ENCODE measurements at places on chromosomes 11 and 22.
A peak's percentile ranks its signal among the peaks of the same experiment; 100 is the strongest.

GRCh38 chr11:109425554-109425953, 3.6 kb downstream of the C11orf87 start:
- no peak for DNase-seq

- no peak for DNase-seq
Measured at GRCh38 chr11:103988595-103988969, 47.9 kb upstream of the DDI1 start.

DNA sequence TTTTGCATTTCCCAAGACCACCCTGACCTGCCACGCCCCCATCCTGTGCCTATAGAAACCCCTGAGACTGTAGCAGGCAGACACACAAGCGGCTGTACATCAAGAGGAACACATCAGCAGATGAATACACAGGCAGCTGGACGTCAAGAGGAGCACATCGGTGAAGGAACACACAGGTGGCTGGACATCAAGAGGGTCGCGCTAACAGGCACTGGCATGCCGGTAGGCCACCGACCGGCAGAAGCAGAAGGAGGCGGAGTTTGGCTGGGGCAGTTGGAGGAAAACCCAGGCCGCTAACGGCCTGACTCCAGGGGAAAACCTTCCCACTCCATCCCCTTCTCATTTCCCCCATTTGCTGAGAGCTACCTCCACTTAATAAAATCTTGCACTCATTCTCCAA, 5.4 kb upstream of the IPO7 start:
- DNase-seq = no peak

- no peak for DNase-seq
Measured at GRCh38 chr11:65651589-65652510, 10.9 kb downstream of the RELA start.

- DNase-seq = no peak
Measured at GRCh38 chr11:74689666-74690065, 41.6 kb downstream of the CHRDL2 start.

GRCh38 chr22:19663821-19664355, 50.4 kb upstream of the SEPTIN5 start:
- no peak for DNase-seq

DNA sequence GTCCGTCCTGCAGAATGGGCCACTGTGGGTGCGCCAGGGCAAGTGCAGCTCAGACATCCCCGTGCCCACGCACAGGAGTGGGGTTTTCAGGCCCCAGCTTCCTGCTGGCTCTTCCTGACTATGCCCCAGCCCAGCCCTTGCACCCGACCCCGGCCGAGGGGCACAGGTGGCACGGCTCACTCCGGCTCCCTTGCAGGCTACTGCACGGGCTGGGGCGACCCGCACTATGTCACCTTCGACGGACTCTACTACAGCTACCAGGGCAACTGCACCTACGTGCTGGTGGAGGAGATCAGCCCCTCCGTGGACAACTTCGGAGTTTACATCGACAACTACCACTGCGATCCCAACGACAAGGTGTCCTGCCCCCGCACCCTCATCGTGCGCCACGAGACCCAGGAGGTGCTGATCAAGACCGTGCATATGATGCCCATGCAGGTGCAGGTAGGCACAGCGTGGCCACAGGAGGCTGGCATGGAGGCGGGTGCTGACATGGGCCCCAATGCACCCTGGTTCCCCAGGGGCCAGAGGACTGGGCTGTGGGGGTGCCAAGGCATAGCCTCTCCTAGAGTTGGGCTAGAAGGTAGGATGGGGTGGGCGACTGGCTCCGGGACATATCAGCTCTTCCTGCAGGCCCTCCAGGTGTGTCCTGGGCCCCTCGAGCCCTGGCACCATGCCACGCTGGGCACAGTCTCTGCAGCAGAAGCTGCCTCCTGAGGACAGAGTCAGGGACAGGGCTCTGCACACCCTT, 27.7 kb downstream of the MUC2 start:
- DNase-seq = no peak

- no peak for DNase-seq
Measured at GRCh38 chr22:46007003-46007847, 30.3 kb upstream of the WNT7B start.

GRCh38 chr11:131723088-131723487, 352.7 kb downstream of the NTM start:
- DNase-seq = no peak

DNA sequence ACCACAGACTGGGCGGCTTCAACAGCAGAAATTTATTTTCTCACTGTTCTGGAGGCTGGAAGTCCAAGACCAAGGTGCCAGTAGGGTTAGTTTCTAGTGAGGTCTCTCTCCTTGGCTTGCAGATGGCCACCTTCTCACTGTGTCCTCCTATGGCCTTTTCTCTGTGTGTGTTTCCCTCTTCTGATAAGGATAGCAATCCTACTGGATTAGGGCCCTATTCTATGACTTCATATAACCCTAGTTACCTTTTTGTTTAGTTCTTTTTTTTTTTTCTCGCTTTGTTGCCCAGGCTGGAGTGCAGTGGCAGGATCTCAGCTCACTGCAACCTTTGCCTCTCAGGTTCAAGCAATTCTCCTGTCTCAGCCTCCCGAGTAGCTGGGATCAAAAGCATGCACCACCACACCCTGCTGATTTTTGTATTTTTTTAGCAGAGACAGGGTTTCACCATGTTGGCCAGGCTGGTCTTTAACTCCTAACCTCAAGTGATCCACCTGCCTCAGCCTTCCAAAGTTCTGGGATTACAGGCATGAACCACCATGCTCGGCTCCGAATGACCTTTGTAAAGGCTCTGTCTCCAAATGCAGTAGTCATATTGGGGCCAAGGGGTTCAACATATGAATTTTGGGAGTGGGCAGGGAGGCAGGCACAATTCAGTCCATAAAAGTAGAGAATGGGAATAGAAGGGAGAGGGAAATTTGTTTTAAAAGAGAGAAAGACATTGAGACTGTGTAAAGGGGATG, 25.5 kb upstream of the NNMT start:
- DNase-seq = no peak

DNA sequence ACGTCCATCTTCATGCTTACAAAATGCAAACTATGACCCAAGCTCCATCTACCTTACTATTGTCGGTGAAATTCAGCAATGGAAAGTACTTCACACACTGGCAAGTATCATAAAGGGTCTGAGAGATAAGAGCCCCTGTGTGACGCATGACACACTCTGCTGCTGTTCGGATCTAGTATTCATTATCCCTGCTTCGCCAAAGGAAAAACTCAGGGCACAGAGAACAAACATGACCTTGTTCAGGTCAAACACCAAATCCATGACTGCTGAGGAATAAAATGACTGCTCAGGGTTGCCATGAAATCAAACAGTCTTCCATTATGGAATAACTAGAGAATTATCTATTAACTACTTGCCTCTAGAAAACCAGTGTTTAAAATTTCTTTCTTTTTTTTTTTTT, 73.0 kb downstream of the MICAL3 start:
- DNase-seq = no peak

GRCh38 chr11:65310736-65311135, 3.9 kb upstream of the CDC42EP2 start:
- no peak for DNase-seq

GRCh38 chr11:75271730-75272129, 31.2 kb downstream of the TPBGL start:
- no peak for DNase-seq

GRCh38 chr11:125262194-125262829, 97.8 kb downstream of the PKNOX2 start:
- DNase-seq = no peak

- DNase-seq = no peak
Measured at GRCh38 chr22:20400606-20401375, 6.8 kb downstream of the ZNF74 start.

- no peak for DNase-seq
Measured at GRCh38 chr11:612201-612960, 3.4 kb downstream of the IRF7 start.

- no peak for DNase-seq
Measured at GRCh38 chr11:34783816-34784317, 132.3 kb downstream of the APIP start.

DNA sequence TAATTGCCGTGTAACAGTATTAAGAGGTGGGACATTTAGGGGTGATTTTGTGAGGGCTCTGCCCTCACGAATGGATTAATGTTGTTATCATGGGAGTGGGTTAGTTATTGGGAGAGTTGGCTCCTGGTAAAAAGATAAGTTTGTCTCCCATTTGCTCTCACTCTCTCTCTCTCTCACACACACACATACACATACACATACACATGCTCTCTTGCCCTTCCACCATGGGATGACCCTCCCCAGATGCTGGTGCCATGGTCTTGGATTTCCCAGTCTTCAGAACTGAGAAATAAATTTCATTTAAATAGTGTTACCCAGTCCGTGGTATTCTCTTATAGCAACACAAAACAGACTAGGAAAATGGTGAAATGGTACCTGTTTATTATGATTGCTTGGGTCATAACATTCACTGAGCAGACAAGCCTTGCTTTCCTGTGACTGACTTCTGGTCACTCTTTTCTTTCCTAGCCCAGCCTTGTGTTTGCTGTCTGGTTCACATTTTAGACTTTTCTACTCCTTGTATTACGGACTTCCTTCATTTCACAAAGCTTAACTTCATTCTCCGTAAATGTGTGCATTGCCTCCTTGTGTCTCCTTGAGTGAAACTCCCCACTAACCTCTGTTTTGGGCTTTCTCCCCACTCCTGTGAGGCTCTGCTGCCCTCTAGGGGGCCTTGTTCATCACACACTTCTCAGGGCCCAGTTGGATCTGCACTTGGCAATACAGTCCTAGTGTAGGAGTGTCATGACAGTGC, 206.5 kb upstream of the CTSC start:
- DNase-seq = peak; percentile 72

DNA sequence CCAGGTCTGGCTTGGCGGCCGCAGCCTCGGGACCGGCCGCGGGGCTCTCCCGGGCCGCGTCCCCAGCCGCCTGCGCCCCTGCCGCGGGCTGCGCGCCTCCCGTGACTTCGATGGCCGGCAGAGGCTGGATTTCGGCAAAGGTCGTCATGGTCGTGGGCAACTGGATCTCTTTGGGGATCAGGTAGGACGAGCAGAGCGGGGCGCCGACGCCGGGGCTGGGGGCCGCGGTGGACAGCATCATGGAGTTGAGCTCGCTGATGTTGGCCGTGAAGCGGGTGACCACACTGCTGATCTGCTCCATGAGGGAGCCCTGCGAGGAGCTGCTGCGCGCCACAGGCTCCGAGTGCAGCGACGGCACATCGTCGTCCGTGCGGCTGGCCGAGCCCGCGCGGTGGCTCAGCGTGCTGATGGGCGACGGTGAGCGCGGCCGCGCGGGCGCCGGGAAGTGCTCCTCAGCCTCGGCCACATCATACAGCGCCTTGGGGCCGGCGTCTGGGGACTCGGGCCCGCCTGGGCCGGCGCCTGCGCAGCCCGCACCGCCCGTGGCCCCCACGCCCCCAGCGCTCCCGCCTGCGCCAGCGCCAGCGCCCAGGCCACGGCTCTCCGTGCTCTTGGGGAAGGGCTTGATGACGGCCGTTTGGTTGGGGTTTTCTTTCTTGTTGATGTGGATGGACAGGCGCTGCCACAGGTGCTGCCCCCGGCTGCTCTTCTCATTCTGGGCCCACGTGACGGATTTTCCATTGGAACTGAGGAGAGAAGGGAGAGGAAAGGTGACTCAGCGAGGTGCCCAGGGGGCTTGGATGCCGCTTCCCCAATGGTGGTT, 171.4 kb upstream of the CTSC start:
- DNase-seq = no peak

- DNase-seq = no peak
Measured at GRCh38 chr11:60996381-60997138, 25.1 kb downstream of the CD6 start.

DNA sequence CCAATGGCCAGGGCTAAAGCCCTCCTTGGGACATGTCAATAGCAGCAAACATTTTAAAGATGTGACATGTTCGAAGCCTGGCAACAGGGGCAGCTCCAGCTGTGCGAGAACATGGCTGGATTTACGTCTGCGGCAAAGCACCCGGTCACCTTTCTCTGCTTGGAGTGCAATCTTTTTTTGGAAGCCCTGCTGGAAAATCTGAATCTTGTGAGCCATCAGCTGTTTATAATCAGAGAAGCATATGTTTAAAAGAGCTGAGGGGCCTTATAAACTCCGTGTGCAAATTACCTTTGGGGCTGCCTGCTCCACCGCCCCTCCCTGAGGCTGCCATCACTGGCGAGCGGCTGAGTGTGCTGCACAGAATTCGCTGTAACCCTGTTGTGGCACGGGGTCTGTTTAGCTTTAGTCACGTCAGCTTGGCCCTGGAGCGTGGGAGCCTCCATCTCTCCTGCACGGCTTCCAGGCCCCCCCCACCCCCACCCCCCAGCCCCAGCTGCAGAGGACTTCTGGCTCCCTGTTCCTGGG, 9.0 kb upstream of the KCNQ1OT1 start:
- DNase-seq = no peak

DNA sequence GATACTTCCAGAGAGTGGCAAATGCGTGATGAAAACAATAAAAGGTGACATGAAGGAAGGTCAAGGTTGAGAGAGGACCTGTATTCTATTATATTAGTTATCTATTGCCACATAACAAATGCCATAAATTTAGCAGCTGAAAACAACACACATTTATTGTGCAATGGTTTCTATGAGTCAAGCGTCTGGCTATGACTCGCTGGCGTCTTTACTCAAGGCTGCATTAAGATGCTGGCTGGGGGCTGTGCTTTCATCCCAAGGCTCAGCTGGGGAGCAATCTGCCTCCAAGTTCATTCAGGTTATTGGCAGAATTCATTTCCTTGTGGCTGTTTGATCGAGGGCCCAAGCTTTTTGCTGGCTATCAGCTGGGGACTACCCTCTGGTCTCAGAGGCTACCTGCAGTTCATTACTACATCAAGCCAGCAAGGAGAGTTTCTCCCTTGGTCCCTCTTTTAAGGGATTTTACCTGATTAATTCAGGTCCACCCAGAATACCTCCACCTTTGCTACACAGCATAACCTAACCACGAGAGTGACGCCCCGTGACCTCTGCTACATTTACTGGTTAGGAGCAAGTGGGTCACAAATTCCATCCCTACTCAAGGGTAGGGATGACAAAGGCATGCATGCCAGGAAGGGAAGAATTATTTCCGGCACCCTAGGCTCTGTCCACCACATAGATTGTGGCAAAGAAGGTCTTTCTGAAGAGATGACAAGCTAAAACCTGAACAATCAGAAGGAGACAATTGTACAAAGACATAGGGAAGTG, 549.1 kb downstream of the MN1 start:
- DNase-seq = no peak

DNA sequence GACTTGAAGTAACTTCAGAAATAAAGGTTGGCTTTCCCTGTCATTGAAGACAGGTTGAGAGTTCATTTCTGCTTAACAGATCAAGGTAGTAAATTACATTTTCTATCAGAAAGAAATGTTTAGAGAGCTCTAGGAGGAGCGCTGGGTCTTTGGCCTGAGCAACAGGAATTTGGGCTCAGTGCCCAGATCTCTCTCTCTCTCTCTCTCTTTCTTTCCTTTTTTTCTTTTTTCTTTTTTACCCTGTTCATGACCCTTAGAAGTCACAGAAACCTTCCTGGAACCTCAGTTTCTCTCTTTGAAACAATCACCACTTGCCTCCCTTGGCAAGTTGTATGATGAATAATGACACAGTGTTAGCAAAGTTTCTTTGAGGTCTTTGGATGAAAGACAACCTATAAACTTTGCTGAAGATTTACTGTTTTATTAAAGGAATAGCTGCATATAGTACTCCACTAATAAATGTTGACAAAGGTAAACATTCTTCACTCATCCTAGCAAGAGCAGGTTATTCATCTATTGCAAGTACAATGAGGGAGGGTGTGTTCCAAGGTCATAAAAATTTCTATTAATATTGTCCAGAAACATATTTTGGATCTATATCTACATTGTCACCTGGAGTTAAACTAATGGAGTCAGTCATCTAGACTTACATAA, 35.5 kb upstream of the RASSF10 start:
- DNase-seq = no peak

Data from activated T-helper 1 cell treated with anti-CD3 and anti-CD28 coated beads, Interleukin-12 subunit alpha, Interleukin-12 subunit beta, Interleukin-2, Interleukin-4 antibody, amounts not matched to agents 30 ng/mL and 10 ng/mL and 1 ng/mL, durations not matched to agents 14 hours and 24 hours and 36 hours (primary cell).